ENCODE measurements at places on chromosomes 6 and 20.

DNA sequence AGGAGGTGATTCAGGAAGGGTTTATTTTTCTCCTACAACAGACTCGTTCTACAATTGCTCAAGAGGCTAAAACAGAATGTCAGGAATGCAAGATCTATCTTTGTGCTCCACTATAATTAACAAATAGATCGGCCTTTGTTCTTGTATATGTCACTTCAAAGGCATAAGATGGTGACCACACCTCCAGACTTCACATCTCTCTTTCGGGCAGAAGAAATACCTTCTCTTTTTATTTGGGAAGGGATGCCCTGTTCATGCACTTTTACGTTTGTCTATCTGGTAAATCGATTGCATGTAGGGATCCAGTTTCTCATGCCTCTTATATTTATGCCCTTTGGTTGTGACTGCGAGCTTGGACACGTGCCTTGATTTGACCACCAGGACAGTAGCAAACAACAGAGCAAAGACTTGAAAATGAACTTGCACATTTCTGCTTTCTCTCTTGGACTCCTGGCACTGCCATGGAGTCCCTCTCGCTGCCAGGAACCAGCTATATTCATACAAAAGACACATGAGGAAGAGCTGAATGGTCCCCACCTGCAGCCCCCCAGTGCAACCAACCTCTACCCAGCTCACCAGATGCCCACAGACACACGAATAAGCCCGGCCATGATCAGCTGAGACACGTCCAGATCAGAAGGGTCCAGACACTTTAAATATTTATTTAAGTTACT lies 219.8 kb upstream of the STXBP5 start:
- no peak for DNase-seq

- DNase-seq, result no peak
These were observed 56.0 kb upstream of the SLC22A16 start for GRCh38 chr6:110532431-110532830.

- DNase-seq, result no peak
These were observed 16.3 kb downstream of the RBM24 start for GRCh38 chr6:17297271-17298080.

DNA sequence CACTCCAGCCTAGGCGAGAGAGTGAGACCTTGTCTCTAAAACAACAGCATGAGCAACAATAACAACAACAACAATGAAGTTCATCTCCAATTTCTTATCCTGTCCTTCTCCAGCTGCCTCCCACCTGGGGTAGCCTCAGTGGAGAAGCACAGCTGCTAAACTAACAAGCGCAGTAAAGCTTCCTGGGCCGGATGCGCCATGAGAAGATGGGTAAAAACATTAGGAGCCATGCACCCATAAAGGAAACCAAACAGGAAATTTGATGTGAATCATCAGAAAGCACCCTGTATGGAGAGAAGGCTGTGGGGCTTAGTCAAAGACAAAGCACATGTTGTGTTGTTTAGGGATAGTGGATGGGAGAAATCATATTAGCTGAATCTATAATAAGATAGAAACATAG lies 61.1 kb upstream of the CCN6 start:
- DNase-seq, result no peak

- DNase-seq, result no peak
These were observed 7.6 kb downstream of the SLC44A4 start for GRCh38 chr6:31871046-31871659.

DNA sequence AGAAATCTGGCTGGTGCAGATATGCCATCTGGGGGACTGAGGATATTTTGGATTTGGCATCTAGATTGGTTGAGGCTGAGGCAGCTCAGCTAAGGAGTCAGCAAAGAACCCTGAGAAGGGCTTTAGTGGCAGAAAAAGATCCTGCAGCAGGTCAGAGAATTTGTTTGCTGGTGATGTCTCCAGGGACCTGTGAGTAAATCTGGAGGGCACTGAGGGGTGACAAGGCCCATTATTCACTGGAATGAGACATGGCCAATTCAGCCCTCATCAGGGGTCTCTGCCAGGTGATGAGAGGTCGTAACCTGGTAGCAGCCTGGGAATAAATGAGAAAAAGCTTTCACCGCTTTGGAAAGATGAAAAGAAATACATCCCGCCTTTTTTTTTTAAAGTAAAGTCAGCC lies 118.3 kb upstream of the FBXL4 start:
- DNase-seq, result no peak

GRCh38 chr6:111823831-111824607 lies 49.2 kb downstream of the FYN start:
- DNase-seq, result no peak

DNA sequence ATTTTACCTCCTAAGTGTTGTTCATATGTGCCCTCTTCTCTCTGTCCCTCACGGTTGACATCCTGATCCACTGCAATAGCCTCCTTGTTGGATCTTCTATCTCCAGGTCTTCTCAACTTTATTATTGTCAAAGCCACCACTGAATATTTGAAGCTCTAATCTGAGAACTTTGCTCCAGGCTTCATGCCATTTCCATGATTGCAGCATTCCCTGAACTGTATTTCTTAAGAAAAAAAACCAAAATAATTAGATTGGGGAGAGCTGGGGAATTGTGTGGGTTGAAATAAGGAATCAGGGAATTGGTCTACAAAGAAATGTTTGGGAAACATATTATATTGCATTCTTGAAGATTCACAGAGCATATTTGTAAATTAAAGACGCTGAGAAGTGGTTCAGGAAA lies 2.5 kb upstream of the STX7 start:
- no peak for DNase-seq

GRCh38 chr6:32151181-32151862 lies 417 bp downstream of the PRRT1 start:
- DNase-seq, result no peak

GRCh38 chr6:79094938-79095337 lies 16.9 kb upstream of the PHIP start:
- DNase-seq, result no peak

GRCh38 chr20:35617397-35618262 lies 2.0 kb downstream of the SPAG4 start:
- peak; percentile 80 for DNase-seq

DNA sequence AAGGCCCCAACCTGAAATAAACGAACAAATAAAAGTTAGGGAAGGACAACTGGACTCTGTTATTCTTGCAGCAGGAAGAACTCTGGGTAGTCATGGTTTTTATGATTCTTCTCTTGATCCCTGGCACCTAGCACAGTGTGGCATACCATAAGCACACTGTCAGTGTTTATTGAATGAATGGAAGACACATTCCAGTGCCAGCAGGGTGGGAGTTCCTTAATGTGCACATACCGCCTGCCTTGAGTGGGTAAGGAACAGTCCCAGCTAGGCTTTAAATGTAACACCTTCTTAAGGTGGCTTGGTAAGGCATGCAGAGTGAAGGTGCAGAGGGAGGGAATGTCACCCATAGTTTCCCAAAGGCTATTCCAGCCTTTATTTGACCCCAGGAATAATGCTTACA lies 162.9 kb upstream of the CEP162 start:
- no peak for DNase-seq

- no peak for DNase-seq
These were observed 213.0 kb upstream of the CITED2 start for GRCh38 chr6:139587469-139587868.

DNA sequence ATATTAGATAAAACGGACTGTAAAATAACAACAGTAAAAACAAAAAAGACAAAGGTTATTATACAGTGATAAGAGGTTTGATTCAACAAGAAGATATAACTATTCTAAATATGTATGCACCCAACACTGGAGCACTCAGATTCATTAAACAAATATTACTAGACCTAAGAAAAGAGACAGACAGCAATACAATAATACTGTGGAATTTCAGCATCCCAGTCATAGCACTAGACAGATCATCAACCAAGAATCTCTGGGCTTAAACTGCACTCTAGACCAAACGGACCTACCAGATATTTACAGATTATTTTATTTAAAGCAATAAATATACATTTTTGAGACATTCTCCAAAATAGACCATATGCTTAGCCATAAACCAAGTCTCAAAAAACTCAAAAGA lies 263.8 kb downstream of the C6orf118 start:
- no peak for DNase-seq

DNA sequence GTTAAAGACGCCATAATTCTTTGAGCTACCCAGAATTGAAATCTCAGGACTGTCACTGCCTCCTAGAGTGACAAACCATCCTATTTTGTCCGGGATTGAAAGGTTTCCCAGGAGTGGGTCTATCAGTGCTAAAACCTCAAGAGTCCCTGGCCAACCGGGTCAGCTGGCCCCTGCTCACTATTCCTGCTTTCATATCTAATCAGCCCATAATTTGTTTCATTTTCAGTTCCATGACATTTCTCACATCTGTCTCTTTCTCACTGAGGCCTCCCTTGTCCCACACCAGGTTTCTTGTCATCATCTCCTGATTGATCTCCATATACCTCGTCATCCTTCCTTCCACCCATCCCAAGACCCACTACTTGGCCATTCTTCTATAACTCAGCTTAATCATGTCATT lies 98.2 kb downstream of the SLC35B3 start:
- DNase-seq, result no peak

- DNase-seq, result no peak
These were observed 714 bp downstream of the AIF1 start for GRCh38 chr6:31615748-31616147.

DNA sequence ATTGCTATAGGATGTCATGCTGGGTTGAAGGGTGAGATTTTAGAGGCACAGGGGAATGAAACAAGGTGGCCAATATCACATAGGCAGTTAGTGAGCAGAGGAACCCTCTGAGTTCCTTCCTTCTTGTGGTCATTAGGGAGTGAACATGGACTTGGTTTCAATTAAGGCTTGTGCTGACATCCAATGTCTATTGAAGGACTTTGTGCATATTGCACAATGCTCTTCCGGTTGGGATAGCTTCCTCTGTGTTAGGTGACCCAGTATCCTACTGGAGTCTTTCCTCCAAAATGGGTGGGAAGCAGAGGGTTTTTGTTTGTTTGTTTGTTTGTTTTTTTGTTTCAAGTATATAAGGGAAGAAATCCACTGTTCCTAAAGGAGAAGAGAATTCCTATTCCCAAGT lies 98.5 kb downstream of the HDGFL1 start:
- no peak for DNase-seq

DNA sequence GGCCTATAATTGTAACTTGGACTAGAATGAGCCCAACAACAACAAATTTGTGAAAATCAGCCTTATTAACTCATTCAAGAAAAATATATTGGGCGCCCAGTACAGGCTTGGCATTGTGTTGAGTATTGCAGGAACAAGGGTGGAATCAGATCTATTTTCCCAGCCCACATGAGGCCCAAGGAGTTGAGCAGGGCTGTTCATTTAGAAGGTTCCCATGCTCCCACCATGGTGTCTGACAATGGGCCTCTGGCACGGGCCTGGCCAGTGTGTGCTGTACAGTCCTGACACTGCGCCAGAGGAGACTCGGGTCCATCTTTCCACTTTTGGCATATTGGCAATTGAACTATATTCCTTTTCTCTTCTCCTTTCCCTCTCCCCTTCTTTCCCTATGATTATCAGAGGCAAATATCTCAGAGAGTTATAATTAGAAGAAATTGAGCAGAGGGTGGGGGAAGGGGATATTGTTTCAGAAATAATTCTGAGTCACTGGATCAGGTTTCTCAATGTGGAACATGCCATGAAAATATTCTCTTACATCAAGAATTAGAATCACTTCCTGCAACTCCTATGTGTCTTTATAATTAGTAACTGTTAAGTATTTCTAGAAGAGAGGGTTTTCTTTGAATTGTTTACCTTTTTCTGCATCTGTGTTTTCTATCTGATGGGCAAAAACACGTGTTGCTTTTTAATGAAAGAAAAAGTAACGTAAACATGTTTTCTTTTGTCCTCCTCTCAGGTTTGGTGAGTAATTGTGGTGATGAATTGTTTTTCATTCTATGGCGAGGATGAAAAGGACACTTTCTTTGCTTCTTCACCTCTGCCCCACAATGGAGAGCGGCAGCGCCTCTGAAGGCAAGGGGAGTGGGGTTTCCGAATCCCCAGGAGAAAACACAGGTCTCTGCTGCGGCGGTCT lies 209.4 kb downstream of the FOXA2 start:
- no peak for DNase-seq

- DNase-seq, result no peak
These were observed 331.5 kb downstream of the SYNE1 start for GRCh38 chr6:152305672-152306071.

GRCh38 chr6:816510-817084 lies 123.7 kb upstream of the EXOC2 start:
- DNase-seq, result no peak

- peak; percentile 59 for DNase-seq
These were observed 4.7 kb downstream of the ADA start for GRCh38 chr20:44646641-44647274.

DNA sequence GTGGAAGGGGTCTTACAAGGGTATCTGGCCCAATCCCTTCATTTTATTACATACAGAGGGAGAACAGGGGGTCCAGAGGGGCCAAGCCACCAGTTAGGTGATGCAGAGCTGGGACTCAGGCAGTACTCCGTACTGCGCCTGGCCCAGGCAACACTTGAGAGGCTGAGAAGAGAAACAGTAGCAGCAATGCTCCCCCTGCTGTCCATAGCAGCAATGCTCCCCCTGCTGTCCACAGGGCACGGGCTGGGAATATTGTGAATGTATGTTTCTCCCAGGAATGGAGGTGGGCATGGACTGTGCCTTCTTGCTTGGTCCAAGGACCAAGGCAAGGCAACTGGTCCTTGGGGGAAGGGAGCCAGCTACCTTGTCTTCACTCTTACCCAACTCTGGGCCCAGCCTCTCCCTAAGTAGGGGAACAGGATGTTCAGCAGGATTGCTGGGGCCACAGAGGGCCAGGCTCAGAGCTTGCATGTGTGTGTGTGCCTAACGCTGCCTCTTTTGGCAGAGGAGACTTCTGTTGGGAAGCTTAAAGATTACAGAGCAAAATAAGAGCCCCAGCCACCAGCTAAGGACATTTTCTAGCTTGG lies 14.8 kb upstream of the FAM83C start:
- peak; percentile 22 for DNase-seq

DNA sequence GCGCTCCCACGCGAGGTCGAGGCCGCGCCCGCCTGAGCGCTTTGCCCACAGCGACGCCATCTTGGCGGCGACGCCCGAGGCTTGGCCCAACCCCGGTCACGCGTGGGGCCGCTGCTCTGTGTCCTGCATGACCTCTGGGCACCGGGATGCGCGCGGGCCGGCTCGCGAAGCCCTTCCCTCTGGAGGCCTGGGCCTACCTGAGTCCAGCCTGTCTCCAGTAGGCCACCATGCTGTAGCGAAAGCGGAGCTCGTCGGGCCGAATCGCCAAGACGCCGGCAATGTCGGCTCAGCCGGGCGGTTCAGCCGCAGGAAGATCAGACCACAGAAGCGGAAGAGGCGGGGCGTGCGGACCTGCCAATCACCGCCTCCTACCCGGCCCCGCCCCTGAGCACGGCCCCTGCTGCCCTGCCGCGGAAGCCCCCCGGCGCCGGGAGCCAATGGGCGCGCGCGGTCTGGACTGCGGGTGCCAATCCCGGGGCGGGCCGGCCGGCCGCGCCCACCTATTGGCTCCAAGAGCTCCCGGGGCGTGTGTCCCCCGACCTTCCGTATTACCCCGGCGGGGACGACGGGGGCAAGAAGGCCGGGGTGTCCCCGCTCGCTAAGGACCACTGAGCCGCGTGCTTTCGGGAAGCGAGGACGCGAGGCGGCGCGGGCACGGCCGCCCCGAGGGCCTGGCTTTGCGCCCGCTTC lies at the start of gene ATP5F1E:
TSS of gene ATP5F1E (minus strand) at position 313 of the 690 bp plus-strand sequence. CDS start at position 229, 84 bp downstream.
- DNase-seq, result peak; percentile 93
